Bronchial epithelial cell (primary cell): ENCODE measurements at places on chromosomes 6 and 20. TPM values are rescaled to one million over a fixed set of nuclear protein-coding genes. Genes with fewer than 3 reads are reported as not detected.

- DNase-seq: peak; percentile 92
Observed at GRCh38 chr6:26195376-26195923, 108.2 kb downstream of the HFE start.

DNA sequence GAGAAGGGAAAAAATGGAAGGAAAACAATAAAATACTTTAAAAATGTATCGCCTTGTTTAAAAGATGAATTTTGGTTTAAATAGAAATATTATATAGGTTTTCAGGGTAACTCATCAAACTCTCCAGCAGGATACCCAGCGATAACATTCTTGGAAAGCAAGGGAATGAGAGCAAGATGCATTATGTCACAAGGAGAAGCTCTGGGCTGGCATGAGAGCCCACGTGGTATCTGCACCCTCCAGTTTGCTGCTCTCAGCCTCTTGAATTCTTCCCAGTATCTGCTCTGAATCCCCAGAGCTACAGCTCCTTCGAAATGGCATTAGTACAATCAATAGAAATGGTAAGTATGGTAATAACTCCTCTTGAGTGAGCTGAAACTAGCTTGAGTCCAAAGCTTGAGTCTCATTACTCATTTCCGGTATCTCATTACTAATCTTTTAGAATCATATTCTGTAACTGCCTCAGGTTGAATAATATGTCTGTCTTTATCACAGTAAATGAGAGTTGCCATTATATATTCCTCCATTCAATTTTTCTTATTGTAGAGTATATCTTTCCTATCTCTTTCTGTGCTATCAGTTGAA is 4.9 kb upstream of the TMEM242 start:
- peak; percentile 81 for DNase-seq

- DNase-seq: no peak
Observed at GRCh38 chr20:25495189-25495824, 87.8 kb downstream of the GINS1 start.

DNA sequence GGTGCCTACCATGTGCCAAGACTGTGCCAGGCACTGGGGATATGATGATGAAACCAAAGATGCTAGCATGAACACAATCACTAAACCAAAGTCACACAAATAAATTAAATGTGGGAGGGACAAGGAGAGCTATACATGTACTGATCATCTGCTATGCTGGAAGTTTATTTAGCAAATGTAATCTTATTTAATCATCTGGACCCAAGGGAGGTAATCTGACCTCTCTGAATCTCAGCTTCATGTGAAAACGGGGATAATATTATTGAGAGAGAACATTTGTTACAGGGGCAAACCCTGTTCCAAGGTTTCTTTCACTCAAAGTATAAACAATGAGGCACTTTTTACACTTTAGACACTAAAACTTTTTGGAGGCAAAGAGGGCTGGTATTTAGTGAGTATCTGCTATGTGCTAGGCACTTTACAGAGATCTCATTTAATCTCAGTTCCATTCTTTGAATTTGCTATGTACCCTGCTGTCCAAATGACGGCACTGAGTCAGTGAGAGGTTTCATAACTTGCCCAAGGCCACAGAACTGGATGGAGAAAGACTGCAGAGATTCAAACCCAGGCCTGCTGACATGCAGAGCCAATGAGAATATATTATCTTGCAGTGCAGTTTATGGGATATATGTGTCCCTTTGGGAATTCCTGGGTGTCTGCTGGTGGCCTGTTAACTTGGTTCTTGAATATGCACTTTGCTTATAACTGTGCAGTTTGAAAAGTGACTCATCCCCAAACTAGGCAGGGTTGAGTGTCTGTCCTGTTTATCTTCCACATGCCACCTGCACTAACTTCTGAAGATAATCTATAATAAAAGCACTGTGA is 3.3 kb upstream of the ASXL1 start:
- peak; percentile 65 for DNase-seq

DNA sequence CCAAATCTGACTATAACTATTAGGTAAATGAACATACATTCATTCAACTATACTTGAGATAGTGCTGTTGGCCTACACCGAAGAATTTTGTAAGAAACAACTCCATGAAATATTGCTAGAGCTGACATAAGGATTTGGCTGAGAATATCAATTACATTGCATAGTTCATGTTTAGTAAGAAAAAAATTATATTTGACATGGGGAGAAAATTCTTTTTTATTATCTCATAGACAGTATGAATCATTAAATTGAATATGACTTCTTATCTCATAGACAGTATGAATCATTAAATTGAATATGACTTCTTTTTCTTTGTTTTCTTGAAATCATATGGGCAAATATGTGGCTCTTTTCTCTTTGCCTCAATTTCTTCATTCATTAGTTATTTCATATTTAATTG is 212.3 kb upstream of the HSF2 start:
- no peak for DNase-seq

DNA sequence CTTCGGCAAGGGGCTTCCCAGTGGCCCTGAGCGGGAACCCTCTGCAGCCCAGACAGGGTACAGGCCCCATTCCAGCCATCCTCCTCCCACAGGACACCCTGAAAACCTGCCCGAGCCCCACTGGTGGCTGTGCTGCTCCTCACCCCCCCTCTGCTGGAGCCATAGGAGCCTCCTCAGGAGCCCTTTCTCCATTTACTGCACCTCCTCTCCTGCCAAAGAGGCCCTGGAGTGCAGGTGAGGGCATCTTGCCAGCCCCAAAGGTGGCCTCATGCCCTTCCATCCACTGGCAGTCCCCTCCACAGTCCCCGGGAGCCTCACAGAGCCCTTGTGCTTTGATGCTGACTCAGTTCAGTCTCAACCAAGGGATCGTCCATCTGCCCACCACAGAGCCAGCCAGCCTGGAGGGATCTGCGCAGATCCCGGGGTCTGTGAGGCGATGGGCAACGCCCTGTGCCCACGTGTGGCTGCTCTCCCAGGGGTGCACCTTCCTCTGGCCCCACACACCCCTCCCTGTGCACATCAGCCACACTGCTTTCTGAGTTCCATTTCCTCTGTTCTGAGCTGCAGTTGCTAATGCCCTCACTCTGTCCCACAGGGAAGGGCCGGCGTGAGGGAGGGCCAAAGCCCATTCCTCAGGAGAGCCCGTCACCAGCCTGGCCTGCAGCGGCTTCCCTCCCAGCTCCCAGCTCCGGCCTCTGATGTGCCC is 228.5 kb downstream of the DLL1 start:
- no peak for DNase-seq

DNA sequence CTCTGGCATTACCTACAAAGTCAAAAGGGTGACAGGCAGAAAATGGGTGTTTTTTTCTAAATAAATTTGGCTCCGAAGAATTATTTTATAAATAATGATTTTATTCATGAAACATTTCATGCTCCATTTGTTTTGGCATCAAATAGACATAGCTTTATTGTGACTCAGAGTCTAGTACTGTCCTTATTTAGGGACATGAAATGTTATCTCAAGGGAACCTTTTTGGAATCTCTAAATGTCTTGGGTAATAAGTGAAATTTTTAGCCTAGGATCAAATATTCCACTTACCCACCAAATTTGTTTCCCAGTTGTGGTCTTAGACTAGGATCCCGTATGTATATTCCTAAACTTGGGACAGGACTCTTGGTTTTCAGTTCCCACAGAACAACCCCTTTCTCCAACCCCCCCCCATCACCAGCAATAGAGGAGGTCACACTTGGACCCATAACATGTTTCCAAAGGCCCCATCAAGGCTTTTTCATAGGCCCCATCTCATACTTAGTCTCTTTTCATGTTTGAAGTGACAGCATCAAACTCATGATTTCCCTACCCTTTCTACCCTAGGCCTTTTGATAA is 81.8 kb downstream of the JAG1 start:
- no peak for DNase-seq

DNA sequence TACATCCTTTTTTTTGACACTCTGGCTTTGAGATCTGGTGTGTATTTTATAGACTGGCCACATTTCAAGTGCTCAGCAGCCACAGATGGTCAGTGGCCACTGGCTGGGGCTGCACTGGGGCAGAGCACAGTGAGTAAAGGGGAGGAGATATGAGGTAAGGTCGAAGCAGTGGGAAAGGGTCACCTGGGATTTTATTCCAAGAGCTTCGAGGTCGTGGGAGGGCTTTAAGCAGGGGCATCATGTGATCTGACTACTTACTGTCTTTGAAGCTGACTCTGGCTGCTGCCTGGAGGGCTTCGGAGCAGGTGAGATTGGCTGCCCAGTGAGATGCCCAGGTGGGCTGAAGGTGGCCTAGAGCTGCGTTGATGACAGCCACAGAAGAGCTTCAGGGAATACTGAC is 6.7 kb downstream of the C20orf203 start:
- no peak for DNase-seq

- no peak for DNase-seq
Observed at GRCh38 chr6:106099235-106099537, 13.1 kb downstream of the PRDM1 start.

The PMEPA1 gene
- 7.6 and 51.1 TPM in 2 replicates for total RNA-seq

The OTOR gene
- not detected in 2 replicates for total RNA-seq

The TOX2 gene
- total RNA-seq: not detected in 2 replicates
